ENCODE measurements at places on chromosomes 6 and 20. TPM values are rescaled to one million over a fixed set of nuclear protein-coding genes. Genes with fewer than 3 reads are reported as not detected.

DNA sequence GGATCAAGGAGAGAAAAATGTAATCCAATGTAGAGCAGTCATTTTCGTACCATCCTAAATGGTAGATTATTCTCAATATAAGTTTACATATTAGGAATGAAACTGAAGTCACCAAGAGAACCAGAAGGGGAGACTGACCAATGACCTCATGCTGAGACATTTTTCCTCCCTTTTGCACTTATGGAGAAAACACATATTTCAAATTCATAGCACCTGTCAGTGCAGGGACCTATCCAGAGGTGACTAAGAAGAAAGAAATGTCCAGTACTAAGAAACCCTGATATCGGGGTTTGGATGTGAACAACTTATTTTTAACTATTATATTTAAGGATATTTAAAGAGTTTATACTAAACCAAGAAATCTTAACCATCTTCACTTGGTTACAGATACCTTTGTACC is 16.6 kb upstream of the LYRM2 start:
- DNase-seq: no peak

- DNase-seq: no peak
Measured at GRCh38 chr6:162032620-162033019, 694.9 kb downstream of the PRKN start.

Gene KHDRBS2
- total RNA-seq: not detected

Gene DOK5
- 25.5 TPM for total RNA-seq

All from psoas muscle (tissue), 8 donors.